WTC11 (cell line): ENCODE measurements at places on chromosomes 1 and 21.
A peak's percentile ranks its signal among the peaks of the same experiment; 100 is the strongest.

DNA sequence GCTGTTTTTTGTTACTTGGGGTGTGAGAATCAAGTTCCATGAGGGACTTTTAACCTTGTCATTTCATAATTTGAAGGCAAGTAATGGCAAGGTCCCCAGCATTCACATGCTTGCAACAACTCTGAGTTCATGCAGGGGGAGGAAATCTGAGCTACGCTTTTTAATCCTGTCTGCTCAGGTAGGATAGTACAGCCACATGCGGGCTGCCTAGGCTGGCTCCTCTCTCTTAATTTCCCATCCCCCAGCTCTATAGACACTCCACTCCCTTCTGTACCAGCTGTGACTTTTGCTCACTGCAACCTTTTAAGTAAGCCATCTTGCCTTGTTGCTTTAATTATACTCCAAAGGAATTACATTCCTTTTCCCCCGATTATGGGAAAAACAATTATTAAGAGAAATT, 30.1 kb downstream of the PTGFR start:
- DNase-seq, result no peak

DNA sequence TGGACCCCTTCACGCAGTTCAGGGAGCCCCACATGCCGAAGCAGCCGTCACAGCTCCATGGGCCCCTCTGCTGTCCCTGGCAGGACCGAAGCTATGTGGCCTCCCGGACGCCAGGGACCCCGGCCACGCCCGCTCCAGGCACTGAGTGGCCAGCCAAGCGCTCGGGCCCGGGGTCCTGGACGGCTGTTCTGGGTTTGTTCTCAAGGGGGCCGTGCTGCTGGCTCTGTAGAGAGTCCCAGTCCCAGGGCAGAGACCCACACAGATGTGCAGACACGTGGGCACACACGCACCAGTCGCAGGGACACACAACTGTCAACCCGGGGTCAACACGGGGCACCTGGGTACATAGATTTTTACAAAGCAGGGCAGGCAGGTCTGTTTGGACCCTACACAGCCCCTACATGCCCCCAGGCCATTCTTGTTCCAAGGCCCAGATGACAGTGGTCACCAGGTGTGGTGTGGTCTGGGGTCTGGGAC, 6.7 kb downstream of the B3GALT6 start:
- DNase-seq, result no peak

- DNase-seq, result no peak
Observed at GRCh38 chr1:163737261-163737660, 415.5 kb downstream of the NUF2 start.

- no peak for DNase-seq
Observed at GRCh38 chr1:205041001-205041715, 1.9 kb upstream of the CNTN2 start.

DNA sequence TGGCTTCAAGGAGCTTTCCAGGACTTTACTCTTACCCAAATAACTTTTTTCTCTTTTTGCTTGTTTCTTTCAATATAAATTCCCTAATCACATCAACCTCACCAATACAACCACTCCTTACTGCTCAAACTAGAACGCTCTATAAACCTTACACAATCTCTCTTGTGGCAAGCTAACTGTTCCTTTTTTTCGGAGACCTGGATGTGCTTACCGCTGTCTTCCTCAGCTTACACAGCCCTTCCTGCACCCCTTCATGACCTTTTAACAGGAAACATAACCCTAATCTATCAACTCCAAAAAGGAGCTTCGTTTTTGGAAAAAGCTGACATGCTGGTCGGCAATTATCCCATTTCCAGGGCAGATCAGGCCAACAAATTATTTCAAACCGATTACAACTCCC, 24.1 kb upstream of the SLC2A5 start:
- no peak for DNase-seq

DNA sequence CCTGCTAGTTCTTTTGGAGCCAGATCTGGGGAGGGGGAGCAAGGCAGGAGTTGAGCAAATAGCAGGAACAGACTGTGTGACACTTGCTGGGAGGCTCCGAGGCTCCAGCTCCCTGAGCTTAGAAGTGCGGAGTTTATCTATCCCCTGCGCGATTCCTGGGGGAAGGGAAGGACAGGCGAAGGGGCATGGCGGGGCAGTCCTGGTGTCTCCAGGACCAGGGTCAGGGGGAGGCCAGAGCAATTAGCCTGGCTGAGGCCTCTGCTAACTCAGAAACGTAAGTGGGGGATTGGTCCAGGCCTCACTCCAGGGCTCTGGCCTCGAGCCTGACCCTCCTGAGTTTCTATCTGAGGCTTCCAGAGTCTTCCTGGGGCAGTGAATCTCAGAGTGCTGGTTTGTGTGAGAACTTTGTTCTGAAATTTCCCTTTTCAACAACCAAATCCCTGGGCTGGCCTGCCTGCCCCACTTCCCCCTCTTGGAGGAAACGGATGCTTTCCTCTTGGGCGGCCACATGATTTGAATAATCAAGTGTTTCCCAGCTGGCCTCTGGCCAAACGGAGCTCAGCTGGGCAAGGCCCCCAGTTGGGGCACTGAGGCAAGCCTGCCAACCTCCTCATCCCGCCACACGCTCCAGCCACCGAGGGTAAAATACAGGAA, 15.6 kb downstream of the ALPL start:
- DNase-seq, result no peak

DNA sequence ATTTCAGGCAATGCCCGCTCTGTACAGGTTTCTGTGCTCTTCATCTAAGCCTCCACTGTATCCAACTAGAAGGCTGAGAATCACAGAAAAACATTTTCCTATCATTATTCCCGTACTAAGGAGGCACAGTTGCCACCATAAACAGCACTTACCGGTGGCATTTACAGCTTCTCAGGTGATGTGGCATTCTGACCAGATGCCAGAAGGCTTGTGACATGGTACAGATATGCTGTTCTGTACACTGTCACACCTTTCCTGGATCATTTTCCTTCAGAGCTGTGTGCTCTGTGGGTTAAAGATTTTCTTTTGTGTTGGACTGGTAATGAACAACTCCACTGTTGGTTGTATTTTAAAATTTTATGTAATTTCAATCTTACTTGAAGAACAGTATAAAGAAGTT, 4.0 kb upstream of the UAP1 start:
- DNase-seq, result no peak

GRCh38 chr1:245229051-245229450, 74.3 kb downstream of the KIF26B start:
- DNase-seq, result no peak

GRCh38 chr1:17607644-17608581, 68.4 kb downstream of the ARHGEF10L start:
- DNase-seq, result no peak

DNA sequence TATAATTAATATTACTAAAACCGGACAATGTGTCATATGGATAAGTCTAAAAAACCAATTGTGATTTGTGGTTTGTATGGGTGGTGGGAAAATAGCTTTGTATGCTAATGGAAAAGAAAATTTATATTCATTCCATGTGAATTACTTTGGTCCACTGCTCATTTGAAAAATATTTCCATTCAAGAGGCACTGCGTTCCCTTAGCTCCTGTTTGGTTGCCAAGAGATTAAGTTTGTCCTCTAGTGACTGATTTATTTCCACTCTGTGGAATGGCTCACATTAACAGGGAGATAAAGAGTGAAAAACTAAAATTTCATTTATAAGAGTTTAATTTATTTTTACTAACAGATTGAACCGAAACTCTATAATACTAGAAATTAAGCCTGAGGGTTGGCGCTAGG, 744.1 kb upstream of the CHRM3 start:
- DNase-seq, result no peak

DNA sequence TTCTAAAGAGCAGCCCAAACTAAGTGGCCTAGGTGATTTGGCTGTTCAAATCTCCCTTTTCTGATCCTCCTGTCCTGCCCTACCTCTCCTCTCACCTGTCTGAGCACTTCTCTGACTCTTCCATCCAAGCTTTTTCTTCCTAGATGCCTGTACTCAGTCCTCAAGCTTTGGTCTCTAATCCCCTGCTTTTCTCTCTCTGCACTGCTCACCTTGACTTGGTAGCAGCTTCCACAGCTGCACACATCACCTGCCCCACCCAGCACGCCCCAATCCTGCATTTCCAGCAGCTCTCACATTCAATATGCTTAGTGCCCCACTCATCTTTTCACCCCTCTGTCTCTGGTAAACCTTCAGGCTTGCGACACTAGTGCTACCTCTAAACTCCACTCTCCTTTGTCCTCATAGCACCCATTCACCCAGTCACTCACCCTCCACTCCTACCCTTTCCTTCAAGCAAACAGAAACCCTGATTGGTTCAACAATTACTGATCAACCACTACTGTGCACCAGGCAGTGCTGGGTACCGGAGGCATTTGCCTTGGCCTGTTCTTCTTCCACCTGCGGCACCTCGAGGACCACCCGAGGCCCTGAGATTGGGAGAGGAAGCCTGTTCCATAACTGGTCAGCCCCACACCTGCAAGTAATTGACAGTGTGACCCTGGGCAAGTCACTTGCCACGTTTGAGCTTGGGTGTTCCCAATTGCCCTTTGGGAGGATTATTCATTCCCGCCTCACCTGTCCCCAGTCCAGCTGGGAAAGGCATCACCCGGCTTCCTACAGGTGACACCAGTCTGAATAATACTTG, 136.1 kb upstream of the EDN2 start:
- DNase-seq, result no peak

- DNase-seq, result no peak
Observed at GRCh38 chr1:208231881-208232661, 12.1 kb downstream of the PLXNA2 start.

DNA sequence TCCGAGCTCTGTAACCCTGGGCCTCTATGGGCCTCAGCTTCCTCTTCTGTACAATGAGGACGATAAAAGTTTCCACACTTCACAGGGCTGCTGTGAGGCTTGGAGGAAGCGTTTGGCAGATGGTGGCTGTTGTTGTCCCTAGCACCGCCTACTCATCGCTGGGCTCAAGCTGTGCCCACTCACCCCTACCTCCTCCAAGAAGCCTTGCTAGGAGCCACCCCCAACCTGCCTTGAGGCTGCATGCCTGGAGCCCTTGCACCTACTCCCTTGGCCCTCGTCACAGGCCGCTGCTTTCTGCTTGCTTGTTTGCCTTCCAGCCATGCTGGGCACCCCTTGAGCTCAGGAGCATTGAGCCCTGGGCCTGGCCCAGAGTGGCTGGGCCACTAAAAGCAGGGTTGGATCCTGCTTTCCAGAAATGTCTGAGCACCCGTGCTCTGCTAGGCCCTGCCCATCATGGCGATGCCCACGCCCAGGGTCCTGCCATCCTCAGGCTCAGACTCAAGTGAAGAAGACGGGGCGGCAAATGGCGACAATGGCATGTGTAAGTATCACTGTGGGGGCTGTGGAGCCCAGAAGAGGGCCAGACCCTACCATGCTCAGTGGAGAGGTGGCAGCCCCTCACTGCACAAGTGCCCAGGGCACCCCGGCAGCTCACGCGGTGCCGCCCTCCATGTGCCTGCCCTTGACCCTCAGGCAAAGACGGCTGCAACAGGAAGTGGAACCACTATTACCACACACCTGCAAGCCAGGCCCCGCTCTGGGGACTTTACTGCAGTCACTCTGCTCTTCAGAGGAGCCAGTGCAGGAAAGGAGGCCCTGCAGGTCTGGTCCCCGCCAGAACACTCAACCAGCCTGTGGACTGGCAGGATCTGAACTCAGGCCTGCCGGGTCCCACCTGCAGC, 9.5 kb downstream of the SH3BGRL3 start:
- no peak for DNase-seq

GRCh38 chr21:34894401-34894800, 154.7 kb downstream of the RUNX1 start:
- no peak for DNase-seq

- DNase-seq, result no peak
Observed at GRCh38 chr1:79885101-79885500, 878.6 kb upstream of the ADGRL4 start.

- DNase-seq, result no peak
Observed at GRCh38 chr1:240719953-240720700, 108.2 kb upstream of the GREM2 start.

GRCh38 chr1:18927082-18927653, 24.8 kb upstream of the ALDH4A1 start:
- no peak for DNase-seq

GRCh38 chr1:208737922-208738321, 493.7 kb upstream of the PLXNA2 start:
- peak; percentile 21 for DNase-seq

DNA sequence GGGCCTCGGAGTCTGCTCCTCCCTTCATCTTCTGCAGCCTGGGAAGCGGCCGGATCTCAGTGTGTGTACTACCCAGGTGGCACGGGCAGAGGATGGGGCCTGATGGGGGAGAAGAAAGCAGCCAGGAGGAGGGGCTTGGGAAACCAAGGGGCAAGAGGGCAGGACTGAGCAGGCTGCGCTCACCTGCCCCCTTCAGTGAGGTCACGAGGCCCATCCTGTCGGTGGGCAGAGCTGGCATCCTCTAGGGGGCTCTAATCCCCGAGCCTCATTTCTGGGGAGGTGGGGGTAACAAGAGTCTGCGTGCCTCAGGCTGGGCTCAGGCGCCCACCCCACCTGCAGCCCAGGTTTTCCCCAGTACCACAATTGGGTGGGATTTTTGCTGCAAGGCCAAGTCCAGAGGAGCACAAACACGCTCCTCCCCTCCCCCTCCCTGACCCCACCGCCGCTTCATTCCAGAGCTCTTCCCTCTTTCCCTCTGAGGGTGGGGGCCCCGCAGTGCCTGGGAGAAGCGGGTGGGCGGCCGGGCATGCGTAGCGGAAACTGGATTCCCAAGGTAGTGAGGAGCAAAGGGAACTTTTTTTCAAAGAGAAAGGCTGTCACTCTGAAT, 1.8 kb upstream of the WNT3A start:
- DNase-seq, result no peak

DNA sequence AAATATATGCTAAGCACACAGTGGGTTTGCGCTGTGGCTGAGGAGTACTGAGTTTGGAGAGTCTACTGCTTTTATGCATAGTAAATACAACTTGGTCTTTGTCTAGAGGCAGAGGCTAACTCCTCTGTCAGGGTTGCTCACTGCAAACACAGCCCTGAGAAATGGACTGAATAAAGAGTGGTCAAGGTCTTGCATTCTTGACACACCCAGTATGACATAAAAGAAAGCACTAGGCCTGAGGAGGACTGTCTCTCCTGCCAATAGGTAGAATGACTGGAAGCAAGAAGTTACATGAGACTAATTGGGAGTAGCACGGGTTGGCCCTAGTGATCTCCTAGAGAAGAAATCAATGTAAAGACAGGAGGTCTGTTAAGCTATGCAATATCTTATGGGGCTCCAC, 367.2 kb upstream of the B3GALT2 start:
- DNase-seq, result no peak

DNA sequence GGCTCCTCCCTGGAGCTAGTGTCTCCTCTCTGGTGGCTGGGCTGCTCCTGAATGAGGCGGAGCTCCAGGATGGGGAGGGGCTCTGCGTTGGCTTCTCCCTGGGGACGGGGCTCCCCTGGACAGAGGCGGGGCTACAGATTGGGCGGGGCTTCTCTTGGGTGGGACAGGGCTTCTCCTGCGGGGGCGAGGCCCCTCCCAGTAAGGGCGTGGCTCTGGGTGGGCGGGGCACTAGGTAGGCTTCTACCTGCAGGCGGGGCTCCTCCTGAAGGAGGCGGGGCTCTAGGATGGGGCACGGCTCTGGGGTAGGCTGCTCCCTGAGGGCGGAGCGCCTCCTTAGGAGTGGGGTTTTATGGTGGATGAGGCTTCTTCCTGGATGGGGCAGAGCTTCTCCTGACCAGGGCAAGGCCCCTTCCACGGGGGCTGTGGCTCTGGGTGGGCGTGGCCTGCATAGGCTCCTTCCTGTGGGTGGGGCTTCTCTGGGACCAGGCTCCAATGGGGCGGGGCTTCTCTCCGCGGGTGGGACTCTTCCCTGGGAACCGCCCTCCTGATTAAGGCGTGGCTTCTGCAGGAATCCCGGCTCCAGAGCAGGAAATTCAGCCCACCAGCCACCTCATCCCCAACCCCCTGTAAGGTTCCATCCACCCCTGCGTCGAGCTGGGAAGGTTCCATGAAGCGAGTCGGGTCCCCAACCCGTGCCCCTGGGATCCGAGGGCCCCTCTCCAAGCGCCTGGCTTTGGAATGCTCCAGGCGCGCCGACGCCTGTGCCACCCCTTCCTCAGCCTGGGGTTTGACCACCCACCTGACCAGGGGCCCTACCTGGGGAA, 22.7 kb upstream of the ARF1 start:
- DNase-seq, result peak; percentile 100
